ENCODE measurements at places on chromosomes 2 and 18. TPM values are rescaled to one million over a fixed set of nuclear protein-coding genes. Genes with fewer than 3 reads are reported as not detected.

The IL1F10 gene
- not detected for total RNA-seq

The TEX51 gene
- not detected for total RNA-seq

The CHRNA1 gene
- total RNA-seq, result 0.15 TPM

The FN1 gene
- total RNA-seq, result 4,893 TPM

The DSG2 gene
- 11.0 TPM for total RNA-seq

The DPP4 gene
- 5.9 TPM for total RNA-seq

The CYRIA gene
- total RNA-seq, result 0.74 TPM

The HOXD9 gene
- not detected for total RNA-seq

The PXDN gene
- 153 TPM for total RNA-seq

The GRHL1 gene
- 0.50 TPM for total RNA-seq

The FBXO15 gene
- total RNA-seq, result 0.34 TPM

The ABHD1 gene
- total RNA-seq, result not detected

The CD28 gene
- total RNA-seq, result not detected

The GAL3ST2 gene
- not detected for total RNA-seq

The CCDC68 gene
- 3.7 TPM for total RNA-seq

The ZNF2 gene
- total RNA-seq, result 2.5 TPM

The LRRTM4 gene
- not detected for total RNA-seq

The LIMS3 gene
- total RNA-seq, result 1.2 TPM

The PDCD1 gene
- not detected for total RNA-seq

The LGALSL gene
- 3.6 TPM for total RNA-seq

The EVX2 gene
- total RNA-seq, result not detected

The PRSS56 gene
- not detected for total RNA-seq

The MATN3 gene
- 3.9 TPM for total RNA-seq

The IL1B gene
- total RNA-seq, result 0.45 TPM

The IL36RN gene
- not detected for total RNA-seq

The REG3A gene
- total RNA-seq, result not detected

The ALPG gene
- not detected for total RNA-seq

The MAP3K19 gene
- not detected for total RNA-seq

The GALR1 gene
- not detected for total RNA-seq

The FAM237A gene
- total RNA-seq, result not detected

The C2orf74 gene
- total RNA-seq, result 22.5 TPM

The TMEM163 gene
- total RNA-seq, result not detected

The CCDC138 gene
- total RNA-seq, result 3.9 TPM

All from bronchus fibroblast of lung (primary cell).